ENCODE measurements at places on chromosomes 1 and 21.

DNA sequence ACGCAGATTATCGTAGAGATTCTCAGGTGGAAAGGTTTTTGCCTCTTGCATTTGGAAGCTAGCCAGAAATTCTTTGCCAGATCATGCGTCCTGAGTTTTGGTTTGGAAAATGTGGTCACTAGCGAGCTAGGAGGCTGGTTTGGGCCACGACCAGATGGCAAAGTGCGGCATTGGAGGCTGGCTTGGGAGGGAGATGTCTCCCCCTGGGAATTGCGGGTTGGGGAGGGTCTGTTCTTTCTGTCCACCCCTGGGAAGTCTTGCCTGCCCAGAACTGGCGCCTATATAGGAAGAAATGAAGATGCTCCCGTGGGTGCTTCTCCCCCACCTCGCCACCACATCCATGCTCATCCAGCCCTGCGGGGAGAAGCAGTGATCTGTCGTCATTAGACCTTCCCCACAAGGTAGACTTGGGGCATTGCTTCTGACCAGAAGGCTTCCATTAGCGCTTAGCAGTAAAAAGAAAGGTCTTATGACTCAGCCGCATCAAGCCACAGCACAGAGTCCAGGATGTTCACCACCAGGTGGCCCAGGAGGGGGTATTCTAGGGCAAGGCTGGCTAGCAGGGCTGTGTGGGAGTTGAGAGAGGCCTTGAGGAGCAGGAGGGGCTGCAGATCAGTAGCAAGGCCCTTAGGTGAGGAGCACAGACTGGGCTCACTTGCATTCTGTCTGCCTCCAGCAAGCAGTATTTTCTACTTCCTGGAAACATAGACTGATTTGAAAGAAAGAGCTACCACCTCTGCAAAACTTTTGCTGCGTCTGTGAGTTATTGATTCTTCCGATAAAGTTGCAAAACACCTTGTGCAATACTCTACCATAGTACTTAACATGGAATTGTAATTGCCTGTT, 1.5 kb upstream of the PTP4A2 start:
- DNase-seq: peak; percentile 71

- no peak for DNase-seq
These were observed 879.9 kb downstream of the AMY1C start for GRCh38 chr1:104629589-104629988.

DNA sequence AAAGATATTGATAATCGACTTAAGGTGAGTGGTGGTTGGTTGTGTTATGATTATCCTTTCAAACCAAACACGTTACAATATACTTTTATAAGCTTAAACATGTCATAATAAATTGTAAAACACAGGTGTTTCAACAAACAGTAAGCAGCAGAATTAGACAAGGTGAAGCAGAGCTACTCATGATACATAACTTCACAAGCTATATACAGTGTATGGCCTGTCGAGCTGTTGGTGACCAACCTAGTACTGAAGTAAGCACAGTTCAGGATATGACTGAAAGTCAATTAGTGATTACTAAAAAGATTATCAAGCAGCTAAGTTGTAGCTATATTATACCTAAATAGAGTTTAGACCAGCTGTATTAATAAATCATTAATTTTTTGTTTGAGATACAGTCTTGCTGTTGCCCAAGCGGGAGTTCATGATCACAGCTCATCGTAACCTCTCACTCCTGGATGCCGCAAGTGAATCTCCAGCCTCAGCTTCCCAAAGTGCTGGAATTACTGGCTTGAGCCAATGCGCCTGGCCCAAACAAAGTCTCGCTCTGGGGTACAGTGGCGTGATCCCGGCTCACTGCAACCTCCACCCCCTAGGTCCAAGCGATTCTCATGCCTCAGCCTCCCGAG, 148.1 kb downstream of the EIF4G3 start:
- DNase-seq: no peak

- peak; percentile 59 for DNase-seq
These were observed 6.6 kb upstream of the PEX19 start for GRCh38 chr1:160291248-160292220.

All from activated CD4-positive, alpha-beta T cell treated with anti-CD3 and anti-CD28 coated beads, Interleukin-2, amount 50 U/mL, for 1 hour (primary cell).